ENCODE measurements at places on chromosomes 4 and X. TPM values are rescaled to one million over a fixed set of nuclear protein-coding genes. Genes with fewer than 3 reads are reported as not detected.

DNA sequence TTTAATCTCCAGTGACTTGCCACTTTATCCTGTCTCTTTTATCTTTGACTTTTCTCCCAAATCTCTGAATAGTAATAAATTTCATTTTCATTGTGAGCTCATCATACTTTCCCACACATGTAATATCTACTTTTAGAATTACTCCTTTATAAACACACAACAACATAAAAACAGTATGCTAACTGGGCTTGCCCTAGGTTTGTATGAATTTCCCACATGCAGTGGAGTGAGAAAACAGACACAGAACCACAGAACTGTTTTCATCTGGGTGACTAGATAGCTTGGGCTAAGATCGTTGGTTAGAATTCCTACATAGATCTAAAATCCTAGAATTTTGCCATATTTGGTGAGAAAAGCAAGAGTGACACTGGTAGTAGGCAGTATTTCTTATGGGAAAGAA, 409.5 kb downstream of the SPRY1 start:
- no peak for DNase-seq

GRCh38 chr4:53716011-53716410, 124.7 kb upstream of the LNX1 start:
- no peak for DNase-seq

DNA sequence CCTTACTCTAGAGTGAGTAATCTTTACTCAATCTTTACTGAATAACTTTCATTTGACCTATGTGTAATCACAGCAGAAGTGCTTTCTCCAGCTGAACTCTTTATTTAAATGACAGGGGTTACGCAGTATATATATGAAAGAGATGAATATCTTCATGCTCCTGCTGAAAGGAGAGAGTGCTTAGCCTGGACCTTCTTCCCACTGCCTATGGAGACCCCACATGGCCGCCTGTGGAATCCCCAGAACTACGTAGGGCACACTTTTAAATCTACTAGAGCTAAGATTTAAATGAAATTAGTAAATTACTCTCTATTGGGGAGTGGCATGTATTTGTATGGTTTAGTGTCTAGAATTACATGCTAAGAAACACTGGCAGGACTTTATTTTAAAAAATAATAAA, 391.2 kb downstream of the ANKRD50 start:
- DNase-seq = no peak

The ELF4 gene
- total RNA-seq = 28.2 TPM

- no peak for DNase-seq
Observed at GRCh38 chr4:5718411-5718810, 7.4 kb downstream of the EVC start.

DNA sequence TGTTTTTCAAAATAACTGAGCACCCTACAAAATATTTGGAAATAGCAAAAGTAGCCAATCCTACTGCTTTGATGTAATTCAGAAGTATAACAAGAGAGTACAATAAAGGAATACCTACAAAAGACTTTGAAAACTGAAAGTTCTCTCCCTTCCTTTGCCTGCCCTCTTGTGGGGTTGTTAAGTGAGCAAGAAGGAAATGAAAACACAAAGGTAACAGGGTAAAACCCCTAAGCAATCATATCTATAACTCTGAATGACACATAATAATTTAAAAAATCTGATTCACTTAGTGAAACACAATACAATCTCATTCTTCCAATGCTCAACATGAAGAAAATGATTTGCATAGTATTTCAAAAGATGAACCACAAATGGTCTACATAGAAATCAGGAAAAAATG, 98.2 kb downstream of the FRYL start:
- no peak for DNase-seq

DNA sequence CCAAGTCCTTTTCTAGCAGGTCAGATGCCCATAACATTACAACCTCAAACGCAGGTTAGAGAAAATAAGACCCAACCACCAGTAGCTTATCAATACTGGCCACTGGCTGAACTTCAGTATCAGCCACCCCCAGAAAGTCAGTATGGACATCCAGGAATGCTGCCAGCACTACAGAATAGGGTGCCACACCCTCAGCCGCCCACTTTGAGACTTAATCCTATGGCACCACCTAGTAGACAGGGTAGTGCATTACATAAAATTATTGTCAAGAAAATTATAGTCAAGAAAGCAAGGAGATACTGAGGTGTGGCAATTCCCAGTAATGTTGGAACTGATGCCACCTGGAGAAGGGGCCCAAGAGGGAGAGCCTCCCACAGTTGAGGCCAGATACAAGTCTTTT, 19.9 kb upstream of the TRIM61 start:
- no peak for DNase-seq

- DNase-seq = peak; percentile 8
Observed at GRCh38 chr4:1402021-1402515, 4.2 kb downstream of the NKX1-1 start.

- DNase-seq = no peak
Observed at GRCh38 chrX:18871970-18872369, 111.9 kb downstream of the PHKA2 start.

DNA sequence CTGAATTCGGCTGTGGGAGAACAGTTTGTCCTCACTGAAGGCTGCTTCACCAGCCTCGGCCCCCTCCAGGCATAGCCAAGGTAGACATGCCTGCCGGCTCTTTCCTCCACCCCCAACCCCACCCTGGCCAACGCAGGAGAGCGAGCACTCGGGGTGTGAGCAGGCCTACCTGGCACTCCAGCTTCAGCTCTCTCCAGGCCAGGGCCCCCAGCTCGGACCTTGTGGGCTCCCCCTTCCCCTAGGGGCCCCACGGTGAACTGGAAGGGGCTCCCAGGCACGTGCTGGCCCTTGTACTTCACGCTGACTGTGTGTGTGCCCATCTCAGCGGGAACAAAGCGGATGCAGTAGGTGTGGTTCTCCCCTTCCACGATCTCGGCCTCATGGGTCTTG, 22.4 kb downstream of the FLNA start:
- DNase-seq = no peak

DNA sequence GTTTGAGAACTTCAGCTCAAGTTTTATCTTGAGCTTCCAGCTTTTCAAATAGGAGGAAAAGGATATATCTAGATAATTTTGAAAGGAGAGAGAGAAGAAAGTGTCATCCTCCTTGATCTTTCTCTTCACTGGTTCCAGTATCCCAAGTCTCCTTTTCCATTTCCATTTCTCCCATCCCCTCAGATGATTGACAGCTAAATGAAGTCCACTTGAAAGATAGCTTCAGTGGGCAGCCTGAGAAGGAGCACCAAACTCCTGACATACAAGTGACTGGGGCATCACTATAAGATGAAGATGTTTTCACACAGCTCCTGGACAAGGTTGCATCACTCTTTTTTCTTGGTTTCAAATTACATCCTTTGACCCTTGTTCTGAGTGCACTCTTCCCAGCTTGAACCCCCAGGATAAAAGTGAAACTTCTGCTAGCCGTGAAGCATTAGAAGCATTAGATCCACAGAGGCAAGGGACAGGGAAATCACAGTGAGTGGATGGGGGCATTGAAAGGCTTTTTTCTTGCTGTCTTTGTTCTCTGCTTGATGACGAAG, 17.5 kb upstream of the MAGEA10 start:
- DNase-seq = no peak

The QRFPR gene
- total RNA-seq = not detected

The ASB9 gene
- 0.43 TPM for total RNA-seq

GRCh38 chrX:48468693-48469691, 1.1 kb downstream of the SLC38A5 start:
- DNase-seq = peak; percentile 62

DNA sequence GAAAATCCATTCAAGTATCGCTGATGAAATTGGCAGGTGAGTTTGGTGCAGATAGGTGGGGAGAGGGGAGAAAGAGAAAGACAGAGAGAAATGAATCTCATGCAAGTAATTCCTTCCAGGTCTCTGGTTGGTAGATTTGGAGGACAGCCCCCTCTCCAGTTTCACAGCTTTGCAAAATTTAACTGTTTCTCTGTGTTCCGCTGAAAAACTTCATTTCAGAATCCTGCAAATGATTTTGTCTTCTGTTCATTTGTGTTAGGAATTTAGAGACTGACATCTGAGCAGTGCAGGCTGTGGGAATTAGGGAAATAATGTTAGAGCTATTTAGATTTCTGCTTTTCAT, 328.5 kb downstream of the FBXW7 start:
- DNase-seq = no peak

The AMTN gene
- total RNA-seq = not detected

GRCh38 chr4:66574145-66574978, 904.1 kb upstream of the EPHA5 start:
- no peak for DNase-seq

- no peak for DNase-seq
Observed at GRCh38 chr4:167222099-167222498, 12.2 kb downstream of the SPOCK3 start.

The SPOCK3 gene
- not detected for total RNA-seq

GRCh38 chrX:28625223-28625622, 38.0 kb downstream of the IL1RAPL1 start:
- no peak for DNase-seq

The MAGEB2 gene
- not detected for total RNA-seq

The LAS1L gene
- total RNA-seq = 57.9 TPM

The SSX1 gene
- not detected for total RNA-seq

DNA sequence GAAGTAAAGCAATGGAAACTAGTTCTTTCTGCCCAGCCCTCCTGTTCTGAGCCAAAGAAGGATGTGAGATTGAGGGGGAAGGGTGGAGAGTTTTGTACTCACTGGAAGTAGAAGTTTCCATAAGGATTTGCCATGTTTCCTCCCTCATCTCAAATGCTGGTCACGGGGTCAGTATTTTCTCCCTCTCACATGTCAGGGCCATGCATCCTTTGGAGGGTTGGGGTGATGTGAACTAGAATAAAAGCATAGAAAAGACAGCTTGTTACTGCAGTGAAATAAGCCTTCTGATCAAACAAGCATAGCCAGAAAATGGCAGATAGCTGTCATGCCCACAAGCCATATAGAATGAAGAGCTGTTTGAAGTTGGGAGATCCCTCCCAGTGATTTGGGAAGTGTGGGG, 79.7 kb downstream of the KIT start:
- no peak for DNase-seq

DNA sequence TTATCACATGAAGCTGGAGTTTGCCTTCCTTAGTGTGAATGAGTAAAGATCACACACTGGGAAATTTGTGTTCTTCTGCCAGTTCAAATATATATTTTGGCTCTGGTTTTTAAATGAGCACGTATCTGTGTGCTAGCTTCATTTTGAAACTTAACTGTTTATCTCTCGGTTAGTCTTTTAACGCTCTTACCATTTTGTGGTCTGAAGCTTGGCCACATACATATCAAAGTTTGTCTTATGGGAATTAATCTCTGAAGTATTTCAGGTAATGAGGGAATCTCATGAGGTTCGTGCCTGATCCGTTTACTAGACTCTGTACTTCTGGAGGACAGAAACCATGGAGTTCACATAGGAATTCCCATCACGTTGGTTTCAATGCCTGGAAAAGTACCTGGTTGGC, 13.8 kb downstream of the ATP10D start:
- DNase-seq = no peak
